ENCODE measurements at places on chromosomes 7 and 10. TPM values are rescaled to one million over a fixed set of nuclear protein-coding genes. Genes with fewer than 3 reads are reported as not detected.

ITIH2 gene
- total RNA-seq: not detected

MYOF gene
- 117 TPM for total RNA-seq

LOXL4 gene
- 9.1 TPM for total RNA-seq

UNC5B gene
- total RNA-seq: 54.9 TPM

ARHGEF5 gene
- total RNA-seq: 3.4 TPM

ZFAND4 gene
- 6.0 TPM for total RNA-seq

ACBD7 gene
- 0.16 TPM for total RNA-seq

IPMK gene
- total RNA-seq: 7.9 TPM

DEPP1 gene
- 84.2 TPM for total RNA-seq

MRLN gene
- not detected for total RNA-seq

UPK3BL2 gene
- 0.65 TPM for total RNA-seq

POM121C gene
- total RNA-seq: 15.6 TPM

PAOX gene
- total RNA-seq: 7.6 TPM

MPP7 gene
- total RNA-seq: not detected

FAM131B gene
- total RNA-seq: 0.97 TPM

ADRB1 gene
- not detected for total RNA-seq

PITX3 gene
- 0.16 TPM for total RNA-seq

THNSL1 gene
- total RNA-seq: 2.2 TPM

HTR5A gene
- not detected for total RNA-seq

PNLIPRP1 gene
- not detected for total RNA-seq

ADARB2 gene
- not detected for total RNA-seq

EEF1AKMT2 gene
- 16.4 TPM for total RNA-seq

ASZ1 gene
- total RNA-seq: not detected

KMT2C gene
- 15.3 TPM for total RNA-seq

ASL gene
- total RNA-seq: 74.2 TPM

IDI2 gene
- not detected for total RNA-seq

SLC39A12 gene
- total RNA-seq: not detected

PTPRN2 gene
- total RNA-seq: 4.2 TPM

CFAP70 gene
- total RNA-seq: 0.18 TPM

GDF10 gene
- total RNA-seq: not detected

UTF1 gene
- total RNA-seq: not detected

LIPM gene
- total RNA-seq: not detected

SFTPA1 gene
- not detected for total RNA-seq

NUTM2D gene
- 1.4 TPM for total RNA-seq

GRID2IP gene
- total RNA-seq: not detected

ZNF365 gene
- 0.36 TPM for total RNA-seq

TRIM50 gene
- not detected for total RNA-seq

NACAD gene
- total RNA-seq: 2.3 TPM

CDK14 gene
- total RNA-seq: 17.7 TPM

RBP3 gene
- total RNA-seq: not detected

FOXI2 gene
- not detected for total RNA-seq

CLDN12 gene
- 14.7 TPM for total RNA-seq

PDK4 gene
- 42.9 TPM for total RNA-seq

PNLIPRP3 gene
- not detected for total RNA-seq

ARHGAP19 gene
- total RNA-seq: 3.4 TPM

ZPBP gene
- not detected for total RNA-seq

ERVW-1 gene
- total RNA-seq: not detected

PTF1A gene
- total RNA-seq: not detected

GRM3 gene
- total RNA-seq: not detected

EPO gene
- not detected for total RNA-seq

SMO gene
- total RNA-seq: 16.6 TPM

RNLS gene
- 19.4 TPM for total RNA-seq

SH2D4B gene
- total RNA-seq: not detected

MYL10 gene
- not detected for total RNA-seq

CPED1 gene
- 10.5 TPM for total RNA-seq

ADGRA1 gene
- not detected for total RNA-seq

NEUROG3 gene
- not detected for total RNA-seq

SLC26A3 gene
- total RNA-seq: not detected

SOSTDC1 gene
- not detected for total RNA-seq

All from cardiac atrium fibroblast (primary cell).